ENCODE measurements at places on chromosomes 6 and 20.

- DNase-seq: no peak
Measured at GRCh38 chr6:134707342-134708031, 242.4 kb downstream of the ALDH8A1 start.

GRCh38 chr20:37841389-37841788, 61.5 kb upstream of the VSTM2L start:
- no peak for DNase-seq

DNA sequence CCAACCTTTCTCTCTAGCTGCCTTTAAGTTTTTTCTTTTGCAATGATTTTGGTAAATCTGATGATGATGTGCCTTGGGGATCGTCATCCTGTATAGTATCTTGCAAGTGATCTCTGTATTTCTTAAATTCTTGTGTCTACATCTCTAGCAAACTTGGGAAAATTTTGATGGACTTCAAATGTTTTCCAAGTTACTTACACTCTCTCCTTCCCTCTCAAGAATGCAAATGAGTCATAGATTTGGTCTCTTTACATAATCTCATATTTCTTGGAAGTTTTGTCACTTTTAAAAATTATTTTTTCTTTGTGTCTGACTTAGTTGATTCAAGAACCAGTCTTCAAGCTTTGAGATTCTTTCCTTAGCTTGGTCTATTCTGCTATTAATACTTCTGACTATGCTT, 176.4 kb downstream of the TBC1D32 start:
- no peak for DNase-seq

DNA sequence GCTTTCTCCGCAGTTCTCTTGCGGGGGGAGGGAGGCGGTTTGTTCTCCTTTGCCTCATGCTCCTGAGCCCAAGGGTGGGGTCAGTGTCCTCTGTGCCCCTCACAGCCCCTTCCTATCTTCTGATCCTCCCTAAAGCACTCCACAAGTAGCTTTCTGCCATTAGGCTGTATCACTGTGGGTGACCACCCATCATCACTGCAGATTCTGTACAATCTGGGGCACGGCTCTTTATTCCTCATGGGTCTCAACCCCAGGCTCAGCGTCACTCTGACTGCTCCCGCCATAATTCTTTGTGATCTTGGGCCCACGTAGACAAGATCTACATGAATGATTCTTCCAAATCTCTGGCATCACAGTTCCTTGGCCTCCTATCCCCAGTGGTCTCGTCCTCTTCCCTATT, 10.5 kb downstream of the NCR2 start:
- no peak for DNase-seq

GRCh38 chr6:79269877-79270276, 35.4 kb upstream of the HMGN3 start:
- DNase-seq: no peak

- DNase-seq: no peak
Measured at GRCh38 chr6:29647927-29648642, 8.8 kb upstream of the MOG start.

DNA sequence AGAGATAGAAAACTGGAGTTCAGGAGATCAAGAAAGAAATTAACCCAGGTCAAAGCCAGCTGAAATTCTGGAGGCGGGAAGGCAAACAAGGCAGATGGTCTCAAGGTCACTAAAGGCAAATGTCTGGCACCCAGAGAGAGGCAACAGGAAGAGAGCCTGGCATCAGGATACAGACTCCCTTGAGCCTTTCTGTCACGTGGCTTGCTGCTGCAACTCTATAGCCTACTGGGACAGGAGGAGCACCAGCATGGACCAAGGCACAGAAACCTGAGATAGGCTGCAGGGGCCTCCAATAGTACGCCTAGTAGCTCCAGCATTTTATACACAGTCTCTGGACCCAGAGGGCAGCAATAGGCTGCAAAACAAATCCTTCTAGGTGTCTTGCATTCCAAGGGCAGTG, 75.1 kb downstream of the SEL1L2 start:
- DNase-seq: no peak

- DNase-seq: no peak
Measured at GRCh38 chr20:47960769-47961541, 175.7 kb upstream of the SULF2 start.

DNA sequence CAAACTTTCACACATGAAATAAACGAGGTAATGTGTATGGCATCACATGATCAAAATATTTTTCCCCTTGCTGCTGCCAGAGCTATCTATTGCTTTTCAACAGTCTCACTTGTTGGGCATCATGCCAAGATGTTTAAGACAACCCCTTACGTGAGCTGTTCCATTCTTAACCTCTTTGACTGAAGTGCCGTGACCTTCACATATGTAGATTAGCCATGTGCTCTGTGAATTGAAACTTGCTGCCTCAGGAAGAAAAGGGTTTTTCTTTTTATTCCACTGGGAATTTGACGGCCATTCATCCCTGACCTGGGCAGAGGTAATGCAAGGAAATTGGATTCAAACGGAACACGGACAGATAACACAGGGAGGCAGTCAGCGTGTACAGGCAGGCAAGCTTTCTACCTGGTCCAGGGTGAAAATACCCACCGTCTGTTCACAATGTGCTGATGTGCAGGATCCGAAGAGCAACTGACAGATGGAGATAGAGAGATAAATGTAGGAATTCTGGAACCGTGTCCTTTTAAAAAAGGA, 14.2 kb downstream of the ARID1B start:
- DNase-seq: no peak

- no peak for DNase-seq
Measured at GRCh38 chr6:82143041-82143481, 104.5 kb downstream of the IBTK start.

DNA sequence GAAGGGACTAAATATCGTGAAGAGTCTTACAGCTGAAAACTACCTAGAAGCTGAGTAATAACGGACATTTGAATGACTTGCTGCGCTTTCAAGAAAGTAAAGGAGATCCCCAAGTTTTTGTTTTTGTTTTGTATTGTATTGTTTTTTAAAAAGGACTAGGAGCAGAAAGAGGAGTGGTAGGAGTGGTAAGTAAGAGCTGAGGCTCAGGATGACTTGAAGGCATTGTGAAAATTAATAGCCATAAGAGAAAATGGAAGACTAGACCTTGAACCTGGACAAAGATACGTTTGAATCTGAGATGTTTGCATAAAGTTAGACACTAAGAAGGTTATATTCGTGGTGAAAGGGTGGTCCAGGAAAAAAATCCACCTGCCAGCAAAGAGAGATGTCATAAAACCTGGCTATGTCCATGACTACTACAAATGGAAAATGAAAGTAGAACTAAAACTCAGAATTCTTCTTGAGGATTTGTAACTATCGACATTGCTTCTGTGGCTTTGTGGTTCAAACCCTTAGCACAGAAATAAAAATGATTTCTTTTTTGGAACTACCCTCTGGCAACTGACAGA, 824.8 kb upstream of the FLRT3 start:
- no peak for DNase-seq

DNA sequence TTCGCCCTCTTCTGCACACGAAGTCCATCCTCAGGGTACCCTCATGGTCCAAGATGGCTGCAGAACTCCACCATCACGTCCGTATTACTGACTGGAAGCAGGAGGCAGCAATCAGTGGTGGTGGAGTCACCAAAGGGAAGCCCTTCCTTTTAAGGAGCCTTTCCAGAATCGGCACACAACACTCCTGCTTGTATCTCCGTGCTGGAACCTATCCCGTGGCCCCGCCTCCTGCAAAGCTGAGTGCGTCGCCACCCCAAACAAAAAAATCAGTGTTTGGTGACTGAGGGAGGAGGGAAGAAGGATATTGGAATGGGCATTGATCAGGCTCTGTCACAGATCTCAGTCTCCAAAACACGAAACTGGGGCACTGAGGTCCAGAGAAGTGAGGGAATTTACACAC, 5.8 kb upstream of the CCN5 start:
- no peak for DNase-seq

- no peak for DNase-seq
Measured at GRCh38 chr6:167747645-167748044, 79.1 kb upstream of the AFDN start.

- no peak for DNase-seq
Measured at GRCh38 chr6:24621626-24622289, 24.2 kb downstream of the KIAA0319 start.

DNA sequence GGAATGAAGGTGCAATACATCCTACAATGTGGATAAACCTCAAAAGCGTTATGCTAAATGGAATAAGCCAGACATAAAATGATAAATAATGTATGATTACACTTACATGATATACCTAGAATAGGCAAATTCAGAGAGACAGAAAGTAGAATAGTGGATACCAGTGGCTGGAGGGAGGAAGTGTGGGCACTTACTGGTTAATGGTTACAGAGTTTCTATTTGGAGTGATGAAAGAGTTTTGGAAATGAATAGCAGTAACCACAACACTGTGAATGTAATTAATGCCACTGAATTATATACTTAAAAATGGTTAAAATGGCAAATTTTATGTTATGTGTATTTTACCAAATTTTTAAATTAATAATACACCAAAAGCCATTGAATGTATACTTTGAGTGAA, 71.4 kb upstream of the CST7 start:
- no peak for DNase-seq

DNA sequence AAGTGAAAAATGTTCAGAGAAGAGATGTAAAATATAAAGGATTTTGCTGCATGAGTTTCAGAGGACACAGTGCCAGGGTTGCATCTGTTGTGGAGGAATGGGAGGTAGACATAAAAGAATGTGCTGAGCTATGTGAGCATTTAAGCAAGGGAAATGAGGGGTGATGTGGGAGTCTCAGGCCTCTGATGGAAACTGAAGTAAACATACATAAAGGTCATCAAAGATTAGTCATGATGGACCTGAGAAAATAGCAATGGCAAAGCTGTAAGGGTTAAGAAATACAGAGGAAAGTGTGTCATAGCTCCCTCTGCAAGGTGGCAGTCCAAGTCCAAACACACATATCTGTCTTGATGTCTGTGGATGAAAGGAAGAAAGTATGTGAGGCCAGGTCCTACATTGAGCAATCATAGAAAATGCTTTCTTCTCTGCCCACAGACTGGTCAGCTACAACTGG, 306.6 kb upstream of the ECI2 start:
- DNase-seq: no peak

DNA sequence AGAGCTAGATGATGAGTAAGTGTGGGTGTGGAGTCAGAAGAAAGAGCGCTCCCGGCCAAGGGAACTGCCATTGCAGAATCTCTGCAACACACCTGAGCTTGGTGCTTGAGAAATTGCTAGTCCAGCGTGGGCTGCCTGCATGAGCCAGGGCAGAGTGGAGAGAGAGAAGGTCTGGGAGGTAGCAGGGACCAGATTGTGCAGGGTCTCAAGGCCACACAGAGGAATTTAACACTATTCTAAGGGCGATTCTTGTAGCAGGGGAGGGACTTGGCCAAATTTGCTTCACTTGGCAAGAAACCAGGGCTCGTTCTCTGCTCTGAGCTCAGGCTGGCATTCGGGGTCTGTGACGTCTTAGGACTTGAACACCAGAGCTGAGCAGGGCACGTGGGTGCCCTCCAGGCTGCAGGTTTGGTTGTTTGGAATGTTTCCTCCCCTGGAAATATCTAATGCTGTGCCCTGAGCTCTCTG, 53.5 kb downstream of the BCAS4 start:
- DNase-seq: no peak

- DNase-seq: no peak
Measured at GRCh38 chr6:20644667-20645370, 110.6 kb downstream of the CDKAL1 start.

DNA sequence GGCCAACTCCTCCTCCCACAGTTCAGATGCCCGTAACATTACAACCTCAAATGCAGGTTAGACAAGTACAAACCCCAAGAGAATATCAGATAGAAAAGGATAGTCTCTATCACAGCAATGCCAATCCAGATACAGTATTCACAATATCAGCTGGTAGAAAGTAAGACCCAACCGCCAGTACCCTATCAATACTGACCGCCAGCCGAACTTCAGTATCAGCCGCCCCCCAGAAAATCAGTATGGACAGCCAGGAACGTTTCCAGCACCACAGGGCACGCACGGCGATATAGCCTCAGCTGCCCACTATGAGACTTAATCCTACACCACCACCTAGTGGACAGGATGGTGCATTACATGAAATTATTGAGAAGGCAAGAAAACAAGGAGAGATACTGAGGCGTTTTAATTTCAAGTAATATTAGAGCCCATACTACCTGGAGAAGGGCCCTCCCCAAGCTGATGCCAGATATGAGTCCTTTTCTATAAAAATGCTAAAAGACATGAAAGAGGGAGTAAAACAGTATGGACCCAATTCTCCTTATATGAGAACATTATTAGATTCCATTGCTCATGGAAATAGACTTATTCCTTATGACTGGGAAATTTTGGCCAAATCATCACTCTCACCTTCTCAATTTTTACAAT, 17.6 kb upstream of the EIF2S2 start:
- peak; percentile 67 for DNase-seq

DNA sequence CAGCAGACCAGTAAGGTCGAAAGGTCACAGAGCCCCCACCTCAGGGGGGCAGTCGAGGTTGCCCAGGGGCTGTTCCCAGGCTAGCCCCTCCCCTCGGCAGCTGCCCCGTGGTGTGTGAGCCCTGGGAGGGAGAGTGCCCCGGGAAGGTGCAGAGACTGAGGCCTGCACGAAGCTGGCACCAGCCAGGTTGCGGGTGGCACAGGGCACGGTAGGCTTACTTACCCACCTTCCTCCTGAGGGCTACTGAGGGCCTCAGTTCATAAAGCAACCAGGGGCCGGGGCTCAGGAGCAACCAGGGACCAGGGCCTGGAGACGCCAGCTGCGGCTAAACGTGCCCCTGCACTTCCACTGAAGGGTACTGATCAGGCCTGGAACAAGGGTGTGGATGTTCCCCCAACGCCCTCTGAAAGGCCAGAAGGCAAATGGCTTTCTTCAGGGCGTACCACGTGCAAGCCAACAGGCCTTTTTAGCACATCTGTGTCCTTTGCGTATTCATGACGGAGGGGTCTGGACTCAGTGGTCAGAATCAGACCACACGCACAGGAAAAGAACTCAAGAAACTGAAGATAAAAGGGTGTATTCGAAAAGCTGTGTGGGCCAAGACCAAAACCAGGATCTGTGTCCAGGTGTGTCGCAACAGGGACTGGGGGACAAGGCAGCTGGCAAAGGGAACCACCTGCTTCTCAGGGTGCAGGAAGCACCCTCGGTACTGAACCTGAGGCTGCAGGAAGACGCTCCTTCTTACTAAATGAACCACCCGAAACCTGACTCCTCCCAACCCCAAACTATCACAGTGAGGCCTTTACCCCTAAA, 24.5 kb upstream of the TCFL5 start:
- DNase-seq: no peak

- DNase-seq: no peak
Measured at GRCh38 chr6:65059568-65059967, 647.5 kb downstream of the EYS start.

DNA sequence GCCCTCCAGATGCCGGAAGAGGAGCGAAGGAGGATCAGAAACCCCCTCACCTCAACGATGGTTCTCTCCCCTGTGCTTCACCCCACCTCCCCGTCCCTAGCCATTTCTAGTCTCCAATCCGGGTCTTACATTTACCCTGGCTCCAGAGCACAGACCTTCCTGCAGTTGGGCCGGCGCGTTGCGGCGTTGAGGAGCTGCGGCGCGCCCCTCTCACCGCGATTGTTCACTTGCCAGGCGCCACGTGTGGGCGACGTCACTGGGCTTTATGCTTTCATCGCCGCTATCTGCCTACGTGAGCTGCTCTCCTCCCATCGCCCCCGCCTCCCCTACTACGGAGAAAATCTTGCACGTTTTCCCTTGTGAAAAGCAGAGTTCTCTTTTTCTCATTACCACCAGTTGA, at the start of gene CRISP2:
Gene CRISP2, minus strand, starts transcription at position 198 of the 400 bp plus-strand sequence. CDS start 4,347 bp downstream, outside the sequence.
- DNase-seq: no peak
